ENCODE measurements at places on chromosomes 1 and 21.

DNA sequence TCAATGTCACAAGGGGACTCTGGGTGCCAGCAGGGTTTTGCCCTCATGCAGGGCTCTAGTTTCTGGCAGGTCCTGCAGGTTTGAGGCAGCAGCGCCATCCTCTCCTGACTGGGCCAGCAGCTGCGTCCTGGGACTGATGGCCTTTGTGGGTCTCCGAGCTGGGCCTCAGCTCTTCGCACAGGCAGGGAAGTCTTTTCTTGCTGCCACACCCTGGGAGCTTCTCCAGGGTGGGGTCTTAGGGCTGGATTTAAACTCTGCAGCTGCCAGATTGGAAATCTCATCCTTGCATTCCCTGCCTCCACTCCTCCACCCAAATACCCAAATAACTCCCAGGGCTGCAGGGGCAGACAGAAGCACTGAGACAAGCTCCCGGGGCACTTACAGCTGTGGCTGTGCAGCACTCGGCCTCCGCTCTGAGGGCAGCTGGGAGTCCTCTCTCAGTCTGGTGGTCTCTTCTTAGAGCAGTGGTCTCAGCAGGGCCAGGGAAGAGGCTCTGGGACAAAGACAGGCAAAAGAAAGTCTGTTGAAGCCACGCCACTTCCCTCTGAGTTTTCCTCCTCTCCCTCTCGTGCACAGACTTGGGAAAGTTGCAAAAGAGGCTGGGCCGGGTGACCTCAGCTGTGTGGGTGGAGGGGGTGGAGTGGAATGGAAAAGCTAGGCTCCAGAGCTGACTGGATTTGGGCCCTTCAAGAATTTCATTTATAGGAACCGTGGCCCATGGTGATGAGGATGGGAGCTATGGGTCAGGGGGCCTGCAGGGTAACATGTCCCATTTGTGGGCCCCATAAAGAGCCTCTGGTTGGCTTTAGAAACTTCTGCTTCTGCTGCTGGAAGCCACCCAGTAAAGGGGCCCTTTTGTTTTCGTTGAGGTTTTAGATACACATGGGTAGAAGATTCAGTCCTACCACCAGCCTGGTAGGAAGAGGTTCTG is at the start of gene RAB7B:
Gene RAB7B (minus strand): TSS at position 525 of the 931 bp plus-strand sequence. CDS start 9,260 bp downstream, outside the sequence.
- no peak for DNase-seq

GRCh38 chr1:116458695-116459094 is 85.7 kb downstream of the ATP1A1 start:
- DNase-seq: no peak

DNA sequence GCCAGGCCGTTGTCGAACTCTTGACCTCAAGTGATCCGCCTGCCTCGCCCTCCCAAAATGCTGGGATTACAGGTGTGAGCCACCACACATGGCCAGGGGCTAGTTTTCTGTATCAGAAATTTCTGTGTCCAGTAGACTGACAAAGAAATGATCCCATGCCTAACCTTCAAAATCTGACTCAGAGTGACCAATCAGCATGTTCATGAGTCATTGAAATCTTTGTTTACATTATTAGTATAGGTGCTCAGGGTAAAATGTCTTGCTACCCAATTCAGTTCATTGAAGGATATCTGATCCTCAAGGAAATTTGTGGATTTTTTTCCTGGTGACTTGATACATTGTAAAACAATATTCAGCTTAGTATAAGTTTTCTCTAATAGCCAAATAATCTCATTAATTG is 11.0 kb upstream of the LDLRAD2 start:
- DNase-seq: no peak

DNA sequence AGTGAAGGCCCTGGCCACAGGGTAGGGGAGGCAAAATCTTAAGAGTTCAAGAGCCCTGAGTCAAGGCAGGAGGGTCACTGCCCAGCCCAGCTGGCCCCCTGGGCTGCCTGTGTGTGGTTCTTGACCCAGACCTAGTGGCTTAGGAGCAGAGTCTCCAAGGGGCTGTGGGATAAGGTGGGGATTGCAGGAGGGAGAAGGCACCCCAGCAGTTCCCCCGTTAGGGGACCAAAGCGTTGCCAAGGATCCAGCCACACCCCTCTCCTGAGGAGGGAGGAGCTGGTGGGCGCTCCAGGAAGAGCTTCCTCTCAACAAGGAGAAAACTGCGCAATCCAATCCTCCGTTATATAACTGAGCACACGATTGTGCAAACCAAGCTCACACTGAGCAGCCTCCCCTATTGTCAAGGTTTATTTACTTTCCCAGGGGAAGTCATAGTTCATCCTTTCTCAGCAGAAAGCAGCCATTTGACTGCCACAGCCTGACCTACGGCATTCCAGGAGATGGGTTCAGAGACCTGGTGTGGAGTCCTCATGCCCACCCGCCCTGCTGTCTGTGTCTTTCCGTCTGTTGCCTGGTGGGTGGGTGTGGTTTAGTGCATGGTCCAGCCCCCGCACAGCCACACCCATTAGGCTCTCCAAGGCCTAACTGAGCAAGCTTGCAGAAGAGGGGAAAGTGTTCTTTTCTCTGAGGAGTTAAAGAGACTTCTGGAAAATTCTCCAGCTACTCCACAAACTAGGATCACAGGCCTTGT is 3.5 kb downstream of the EPHX1 start:
- DNase-seq: no peak

GRCh38 chr1:59595774-59596173 is 219.0 kb upstream of the HOOK1 start:
- DNase-seq: no peak

DNA sequence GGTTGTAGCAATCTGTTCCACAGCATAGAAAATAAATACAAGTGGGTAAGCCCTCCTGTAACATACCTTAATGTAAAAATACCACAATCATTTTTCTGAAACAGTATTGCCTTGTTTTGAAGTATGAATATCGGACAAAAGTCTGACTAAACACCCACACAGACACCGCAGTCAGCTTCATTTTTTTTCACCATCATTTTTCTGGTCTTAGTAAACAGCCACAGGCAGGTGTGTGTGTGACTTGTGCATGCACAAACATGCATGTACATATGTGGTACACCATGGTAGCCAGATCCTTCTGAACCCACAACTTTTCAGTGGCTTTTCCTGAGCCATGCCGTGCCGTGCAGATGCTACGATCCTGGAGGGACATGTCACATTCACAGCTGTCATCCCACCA is 261.7 kb downstream of the PCP4 start:
- DNase-seq: no peak

- DNase-seq: no peak
These were observed 33.9 kb downstream of the SLC66A1 start for GRCh38 chr1:19346026-19346425.

GRCh38 chr1:208343226-208343625 is 99.0 kb upstream of the PLXNA2 start:
- DNase-seq: no peak

DNA sequence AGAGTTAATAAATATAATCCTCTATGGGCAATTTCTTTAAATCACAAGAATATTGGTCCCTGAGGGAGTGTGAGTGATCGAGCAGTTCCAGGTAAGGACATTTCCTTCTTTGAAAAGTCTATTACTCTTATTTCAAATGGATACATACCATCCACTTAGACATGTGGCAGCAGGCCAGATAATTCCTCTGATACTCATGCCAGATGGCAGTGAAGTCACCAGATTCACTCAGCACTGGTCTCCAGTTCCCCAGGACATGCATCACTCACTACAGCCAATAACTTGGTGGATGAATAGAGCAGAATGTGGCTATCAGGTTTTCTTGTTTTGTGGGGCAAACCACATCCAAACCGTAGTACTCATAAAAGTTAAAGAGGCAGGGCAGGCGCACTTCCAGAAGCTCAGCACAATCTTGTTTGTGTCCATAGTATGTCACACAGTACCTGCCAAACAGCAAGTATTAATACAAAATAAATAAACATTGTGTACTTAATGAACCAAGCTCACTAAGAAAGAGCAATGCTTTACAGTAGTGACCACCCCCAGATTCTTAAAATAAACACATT is 74.2 kb upstream of the CD53 start:
- DNase-seq: no peak

DNA sequence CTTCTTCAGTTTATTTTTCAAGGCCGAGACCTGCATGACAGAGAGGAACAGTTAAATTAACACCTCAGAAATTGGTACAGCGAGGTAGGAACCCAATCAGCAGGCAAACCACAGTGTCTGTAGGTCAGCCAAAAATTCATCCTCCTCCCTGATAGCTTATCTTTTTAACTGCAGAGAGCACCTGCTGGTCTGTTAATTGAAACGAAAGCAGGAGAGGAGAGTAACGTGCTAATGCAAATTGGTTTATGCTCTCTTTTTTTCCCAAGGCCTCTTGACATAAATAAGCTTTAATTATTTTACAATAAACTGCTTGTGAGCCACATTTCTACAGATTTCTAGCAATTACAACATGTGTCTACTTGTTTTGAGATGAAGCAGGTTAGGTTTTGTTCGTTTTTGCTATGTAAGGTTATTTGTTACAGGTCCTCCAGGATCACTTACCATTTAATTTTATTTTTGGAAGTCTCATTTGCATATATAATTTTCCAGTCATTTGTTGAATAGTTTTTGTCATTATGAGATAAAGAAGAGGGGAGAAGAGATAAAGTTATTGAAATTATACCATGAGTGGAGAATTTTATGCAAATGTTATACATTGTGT is 179.9 kb downstream of the DENND1B start:
- DNase-seq: no peak

GRCh38 chr21:44844256-44844655 is 26.4 kb upstream of the SUMO3 start:
- no peak for DNase-seq

- DNase-seq: no peak
These were observed 44.9 kb downstream of the COL18A1 start for GRCh38 chr21:45449658-45450422.

DNA sequence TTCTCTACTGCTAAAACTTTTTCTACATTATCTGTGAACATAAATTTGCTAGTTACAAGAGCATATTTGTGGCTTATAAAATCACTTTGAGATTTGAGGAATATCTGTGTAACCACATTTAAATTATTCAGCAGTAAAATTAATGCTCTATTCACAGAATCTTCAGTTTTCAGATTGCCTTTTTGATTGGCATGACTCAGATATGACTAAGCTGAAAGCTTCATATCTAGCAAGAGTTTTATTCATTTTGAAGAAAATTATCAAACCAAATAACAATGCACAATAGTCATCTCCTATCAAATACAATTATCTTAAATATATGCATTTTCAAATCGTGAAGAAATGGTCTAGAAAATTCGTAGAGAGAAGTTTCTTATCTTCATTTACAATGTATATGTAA is 1498.2 kb upstream of the B3GALT2 start:
- no peak for DNase-seq

DNA sequence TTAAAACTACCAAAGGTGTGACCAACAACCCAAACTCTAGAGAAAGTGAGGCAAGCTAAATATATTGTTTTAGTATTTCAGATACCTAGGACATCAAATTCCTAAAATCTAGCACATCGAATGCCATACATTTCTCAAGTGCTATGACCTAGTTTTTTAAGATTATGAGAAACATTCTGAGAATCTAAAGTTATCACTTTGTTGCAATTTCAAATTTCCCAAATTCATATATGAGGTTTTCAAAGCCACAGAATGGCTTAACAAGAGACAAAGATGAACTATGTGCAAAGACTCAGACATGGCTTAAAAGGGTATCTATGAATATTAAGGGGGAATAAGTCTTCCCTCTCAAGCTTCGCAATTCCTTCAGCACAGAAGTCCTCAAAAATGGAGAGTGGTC is 6.8 kb downstream of the SCYL3 start:
- no peak for DNase-seq

- DNase-seq: no peak
These were observed 81.2 kb downstream of the TGFB2 start for GRCh38 chr1:218426343-218426657.

DNA sequence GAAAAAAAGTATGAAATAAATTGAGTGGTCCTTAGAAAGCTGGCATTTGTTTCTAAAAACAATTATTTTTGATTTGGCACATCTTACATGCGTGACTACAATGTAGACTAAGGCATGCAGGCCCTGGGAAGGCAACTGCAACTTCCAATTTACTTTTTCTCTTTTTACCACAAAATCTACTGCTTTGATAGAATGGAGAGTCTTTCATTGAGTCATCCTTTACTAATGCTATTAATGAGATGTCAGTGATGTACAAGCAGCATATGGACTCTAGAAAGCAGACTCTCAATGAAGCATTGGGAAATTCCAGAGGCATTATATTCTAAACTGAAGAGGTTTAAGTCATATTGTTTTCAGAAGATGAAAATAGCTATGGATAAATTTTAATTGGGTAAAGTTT is 29.6 kb upstream of the PRRX1 start:
- DNase-seq: no peak

- no peak for DNase-seq
These were observed 49.9 kb downstream of the BACE2 start for GRCh38 chr21:41217671-41218385.

DNA sequence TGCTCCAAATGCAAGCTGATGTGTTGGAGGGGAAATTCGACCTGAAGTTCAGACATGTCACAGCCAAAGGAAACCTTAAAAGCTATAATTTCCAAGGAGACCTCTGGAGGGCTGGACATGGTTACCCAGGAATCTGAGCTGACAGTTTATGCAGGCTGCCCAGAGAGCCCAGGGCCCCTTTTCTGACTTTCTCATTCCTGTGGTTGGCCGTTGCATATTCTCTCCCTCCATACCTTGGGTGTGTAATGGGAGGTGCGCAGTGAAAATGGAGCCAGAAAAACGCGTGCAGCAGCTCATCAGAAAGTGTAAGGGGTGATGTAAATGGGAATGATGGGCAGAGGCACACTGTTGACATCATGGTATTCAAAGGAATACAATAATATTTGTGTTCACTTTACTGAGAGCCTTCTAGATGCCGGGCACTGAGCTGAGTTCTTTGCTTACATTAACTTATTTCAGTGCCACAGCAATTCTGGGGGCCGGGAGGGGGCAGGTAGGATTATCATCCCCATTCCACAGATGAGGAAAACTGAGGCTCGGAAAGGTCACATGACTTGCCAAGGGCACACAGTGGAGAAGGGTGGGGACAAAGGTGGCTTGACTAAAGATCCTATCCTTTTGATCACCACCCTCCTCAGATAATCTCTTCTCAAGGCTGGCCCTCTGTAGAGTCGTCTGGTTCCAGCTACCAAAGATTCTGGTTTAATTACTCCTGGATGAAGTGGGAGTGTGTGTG is 38.6 kb downstream of the KAZN start:
- DNase-seq: no peak

DNA sequence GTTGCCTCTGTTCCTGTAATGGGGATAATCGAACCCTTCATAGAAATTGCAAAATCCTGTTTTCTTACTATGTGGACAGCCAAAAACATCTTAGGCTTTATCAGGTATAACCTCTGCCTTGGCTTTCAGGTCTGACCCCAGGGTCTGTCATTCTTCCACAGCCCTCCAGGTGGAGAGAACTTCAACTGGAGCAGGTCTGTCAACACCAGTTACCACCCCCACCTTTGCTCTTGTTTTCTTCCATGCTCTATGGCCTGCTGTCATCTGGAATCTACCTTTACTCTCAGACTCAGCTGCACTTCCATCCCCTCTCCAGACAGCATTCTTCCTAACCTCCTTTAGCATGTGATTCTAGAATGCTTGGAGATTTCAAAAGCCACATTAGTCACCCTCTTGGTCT is 10.4 kb upstream of the GJA9 start:
- no peak for DNase-seq

DNA sequence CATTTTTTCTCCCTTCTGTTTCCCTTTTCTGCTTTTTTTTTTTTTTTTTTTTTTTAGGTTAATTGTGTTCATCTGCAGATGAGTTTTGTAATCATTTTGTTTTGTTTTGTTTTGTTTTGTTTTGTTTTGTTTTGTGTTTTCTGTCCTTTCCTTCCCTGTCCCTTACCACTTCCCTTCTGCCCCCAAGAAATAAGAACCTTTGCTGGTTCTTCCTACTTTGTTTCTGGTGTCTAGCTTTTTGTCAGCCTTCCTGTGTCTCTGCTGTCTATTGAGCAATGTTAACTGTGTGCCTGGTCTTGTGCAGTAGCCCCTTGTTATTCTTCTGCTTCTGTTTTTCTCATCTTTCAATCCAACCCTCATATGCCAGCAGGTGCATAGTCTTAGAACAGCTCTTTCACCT is 46.0 kb downstream of the MPZL1 start:
- no peak for DNase-seq

Measured in activated CD4-positive, alpha-beta T cell treated with anti-CD3 and anti-CD28 coated beads, Interleukin-2, amount 50 U/mL, for 1 hour (primary cell).